ENCODE measurements at places on chromosomes 4 and X.

DNA sequence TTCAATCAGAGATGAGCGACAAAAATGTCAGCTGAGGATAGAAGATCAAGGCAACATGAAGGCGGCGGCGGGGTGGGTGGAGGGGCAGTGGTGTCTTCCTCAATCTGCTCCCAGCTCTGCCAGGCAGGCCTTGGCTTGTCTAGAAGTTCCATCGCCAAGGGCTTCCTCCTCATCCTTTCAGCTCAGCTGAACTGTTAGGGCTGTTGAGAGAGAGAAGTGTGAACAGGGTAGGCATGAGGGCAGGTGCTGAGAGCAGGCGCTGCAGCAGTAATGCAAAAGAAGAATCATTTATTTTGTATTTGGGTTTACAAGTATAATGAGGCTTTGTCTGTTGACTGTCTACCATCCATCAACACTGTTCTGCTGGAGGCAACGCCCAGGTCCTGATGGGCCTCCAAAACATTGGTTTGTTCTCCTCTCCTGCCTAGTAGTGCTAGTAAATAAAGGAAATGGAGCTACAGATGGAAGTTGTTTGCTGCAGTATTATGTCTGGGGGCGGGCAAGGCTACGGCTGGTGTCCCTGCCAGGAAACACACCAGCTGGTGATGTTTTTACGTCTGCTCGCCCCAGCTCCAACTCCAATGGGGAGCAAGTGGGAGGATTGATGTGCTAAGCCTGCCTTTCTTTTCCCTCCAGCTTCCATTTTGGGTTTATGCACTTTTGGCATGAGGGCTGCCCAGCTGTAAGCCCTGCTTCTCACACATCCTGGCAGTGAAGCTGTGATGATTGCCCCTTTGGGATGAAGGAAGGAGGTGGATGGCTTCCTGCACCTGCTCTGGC, 139.4 kb upstream of the BOD1L1 start:
- no peak for DNase-seq

GRCh38 chrX:129932016-129932820, 26.3 kb downstream of the UTP14A start:
- DNase-seq: peak; percentile 94

- DNase-seq: no peak
Measured at GRCh38 chr4:123950530-123950929, 553.9 kb downstream of the SPRY1 start.

DNA sequence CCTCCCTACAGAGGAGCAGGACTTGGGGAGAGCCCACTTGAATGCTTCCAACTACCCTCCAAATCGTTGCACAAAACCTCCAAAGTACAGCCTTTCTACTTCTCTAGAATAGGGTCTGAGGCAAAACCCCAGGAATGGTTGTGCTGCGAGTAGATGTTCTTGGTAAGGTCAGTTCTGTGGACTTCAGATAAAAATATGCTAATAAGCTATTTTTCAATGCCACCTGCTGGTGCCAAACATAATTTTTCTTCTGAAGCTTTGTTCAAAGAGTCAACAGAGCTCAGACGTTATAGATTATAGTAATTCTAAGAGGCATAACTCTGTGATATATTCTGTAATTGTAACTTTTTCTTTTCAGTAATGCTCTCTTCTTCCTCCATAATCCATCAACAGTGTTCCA, 425.7 kb downstream of the GPAT3 start:
- DNase-seq: no peak

- DNase-seq: no peak
Measured at GRCh38 chr4:7089213-7089986, 21.5 kb upstream of the GRPEL1 start.

Data from Caco-2 (cell line).